WTC11 (cell line): ENCODE measurements at places on chromosomes 6 and 20.
A peak's percentile ranks its signal among the peaks of the same experiment; 100 is the strongest.

DNA sequence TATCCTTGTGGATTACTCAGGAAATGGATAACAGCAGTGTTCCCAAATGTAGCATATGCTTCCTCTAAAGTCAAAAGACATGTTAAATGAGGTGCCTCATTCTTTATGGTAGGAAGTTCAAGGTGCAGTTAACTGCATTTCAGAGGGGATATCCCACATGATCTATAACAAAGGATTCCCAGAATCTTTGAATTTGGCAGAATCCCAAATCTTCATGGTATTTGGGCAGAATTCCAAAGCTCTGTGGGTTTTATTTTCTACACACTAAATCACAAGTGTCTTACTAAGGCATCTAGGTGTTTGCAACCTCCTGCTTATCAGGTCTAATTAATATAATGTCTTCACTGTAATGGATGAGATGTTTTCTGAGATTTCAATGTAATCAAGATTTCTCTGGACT is 364.3 kb upstream of the MAN1A1 start:
- DNase-seq, result no peak

GRCh38 chr6:165110860-165111259 is 198.5 kb downstream of the C6orf118 start:
- no peak for DNase-seq

GRCh38 chr6:130369831-130370230 is 4.0 kb downstream of the TMEM200A start:
- DNase-seq, result no peak

DNA sequence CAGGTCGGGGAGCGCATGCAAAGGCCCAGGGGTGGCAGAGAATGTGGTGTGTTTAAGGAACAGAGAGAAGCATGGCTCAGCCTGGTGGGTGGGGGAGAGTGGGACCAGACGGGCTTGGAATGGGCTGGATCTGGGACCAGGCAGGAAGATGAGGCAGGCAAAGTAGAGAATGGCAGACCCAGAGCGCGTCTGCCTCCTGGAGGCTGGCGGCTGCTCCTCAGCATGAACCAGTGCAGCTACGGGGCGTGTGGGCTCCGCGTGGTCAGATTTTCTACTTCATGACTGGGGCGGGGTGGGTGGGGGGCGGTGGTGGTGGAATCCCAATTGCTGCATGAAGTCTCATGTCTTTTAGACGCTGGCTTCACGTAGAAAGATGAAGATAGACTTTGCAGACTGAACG is 135.6 kb downstream of the TFAP2C start:
- DNase-seq, result no peak

DNA sequence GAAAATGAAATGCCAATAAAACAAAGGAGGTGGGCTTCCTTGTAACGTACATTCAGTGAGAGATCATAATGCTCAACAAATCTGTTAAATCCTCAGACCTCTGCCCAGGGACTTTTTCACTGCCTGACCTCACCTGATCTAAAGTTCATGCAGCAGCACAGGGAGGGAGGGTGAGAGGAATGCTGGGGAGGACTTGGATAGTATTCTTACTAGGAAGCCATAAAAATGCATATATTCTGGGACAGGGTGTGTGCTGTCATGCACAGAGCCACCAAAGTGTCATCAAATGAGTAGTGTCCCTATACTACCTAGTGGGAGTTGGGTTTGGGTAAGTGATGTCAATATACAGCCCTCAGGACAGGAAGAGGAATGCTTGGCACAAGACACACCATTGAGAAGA is 32.6 kb downstream of the CLIC5 start:
- no peak for DNase-seq

GRCh38 chr20:9409981-9410380 is 104.4 kb upstream of the LAMP5 start:
- DNase-seq, result no peak

- no peak for DNase-seq
Observed at GRCh38 chr6:39411465-39411864, 89.0 kb upstream of the KCNK16 start.

DNA sequence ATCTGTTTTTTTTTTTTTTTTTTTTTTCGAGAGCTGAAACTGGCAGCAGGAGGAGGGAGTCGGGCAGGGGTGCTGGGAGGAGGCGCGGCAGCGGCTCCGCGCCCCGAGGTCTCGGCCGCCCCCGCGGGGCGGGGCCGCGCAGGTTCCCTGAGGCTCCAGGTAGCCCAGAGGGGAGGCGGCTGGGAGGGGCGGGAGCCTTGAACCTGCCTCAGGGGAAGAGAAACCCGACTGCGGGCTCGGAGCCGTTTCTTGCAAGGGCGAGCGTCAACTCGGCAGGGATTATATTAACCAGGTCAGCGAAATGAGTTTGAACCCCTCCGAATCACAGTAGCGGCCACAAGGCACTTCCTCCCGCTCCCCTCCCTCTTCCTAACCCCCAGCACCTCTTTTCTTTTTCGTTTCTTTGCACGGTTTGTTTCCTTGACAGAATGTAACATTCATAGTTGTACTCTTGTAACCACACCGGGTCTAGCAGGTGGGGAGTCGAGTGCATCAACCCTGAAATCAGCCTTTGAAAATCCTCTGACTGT is 2.0 kb downstream of the MYB start:
- DNase-seq, result peak; percentile 68

GRCh38 chr20:13858439-13858838 is 73.6 kb downstream of the NDUFAF5 start:
- DNase-seq, result no peak

- DNase-seq, result no peak
Observed at GRCh38 chr6:70180183-70180900, 122.5 kb downstream of the COL9A1 start.

DNA sequence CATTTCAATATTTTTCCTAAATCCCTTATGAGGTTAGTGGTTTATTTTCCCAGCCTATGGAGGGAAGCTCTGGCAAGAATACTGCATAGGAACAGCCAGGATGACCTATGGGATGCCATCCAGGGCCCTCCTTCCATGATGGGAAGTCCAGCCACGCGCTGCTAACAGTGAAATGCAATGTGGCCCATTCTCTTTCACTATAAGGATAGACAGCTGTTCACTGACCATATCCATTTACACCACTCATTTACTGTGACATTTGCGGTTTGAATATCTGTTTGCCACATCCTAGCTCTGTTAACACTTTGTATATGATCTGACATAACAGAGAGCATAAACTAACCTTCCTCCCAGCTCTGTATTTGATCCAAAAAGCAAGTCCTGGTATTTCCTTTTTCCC is 471.7 kb downstream of the CBLN4 start:
- DNase-seq, result no peak

DNA sequence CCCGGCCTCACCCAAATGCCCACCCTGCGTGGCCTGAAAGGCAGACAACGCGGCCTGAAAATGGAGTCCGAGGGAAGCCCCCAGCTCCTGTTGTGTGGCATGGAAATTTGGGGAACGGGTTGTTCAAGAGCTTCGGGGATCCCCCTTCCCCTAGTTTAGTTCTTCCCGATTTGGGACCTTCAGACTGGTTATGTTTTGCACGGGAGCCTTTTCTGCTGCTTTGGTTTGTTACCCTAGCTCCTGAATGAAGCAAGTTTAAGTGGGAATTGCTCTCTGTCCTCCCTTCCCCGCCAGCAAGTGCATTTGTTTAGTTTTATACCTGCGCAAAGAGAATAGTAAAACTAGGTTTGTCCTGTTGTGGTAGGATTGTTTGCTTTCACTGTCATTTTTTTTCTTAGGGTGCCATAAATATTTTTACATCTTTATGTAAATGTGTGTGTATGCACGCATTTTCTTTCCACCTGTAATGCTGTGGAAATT is 604 bp downstream of the SH3BGRL2 start:
- DNase-seq, result no peak

DNA sequence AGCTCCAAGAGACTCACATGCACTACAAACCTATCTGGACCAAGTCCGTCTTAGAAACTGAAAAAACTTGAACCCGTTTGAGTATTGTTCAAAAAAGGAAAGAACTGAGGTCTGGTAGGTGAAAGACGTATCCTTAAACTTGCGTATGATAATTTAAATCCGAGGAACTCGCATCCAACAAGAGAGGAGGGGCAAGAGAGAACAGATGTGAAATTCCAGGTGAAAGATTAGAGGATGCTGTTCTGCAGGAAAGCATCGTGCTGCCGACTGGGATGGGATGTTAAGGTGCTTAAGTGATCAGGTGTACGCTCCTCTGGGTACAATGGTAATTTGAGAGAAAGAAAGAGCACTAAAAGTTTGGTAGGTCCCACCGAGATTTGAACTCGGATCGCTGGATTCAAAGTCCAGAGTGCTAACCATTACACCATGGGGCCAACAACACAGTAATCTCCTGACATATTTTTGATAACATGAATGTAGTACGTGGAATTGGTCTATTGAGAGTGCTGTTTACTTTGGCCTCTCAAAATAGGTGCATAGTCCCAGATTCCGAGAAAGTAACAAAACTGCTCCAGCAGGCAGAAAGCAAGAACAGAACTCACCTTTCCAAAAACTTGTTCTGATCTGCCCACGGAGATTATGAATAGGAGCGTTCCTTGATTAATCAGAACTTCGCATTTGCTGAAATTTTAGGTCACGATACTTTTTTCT is 53.5 kb upstream of the BTN3A2 start:
- DNase-seq, result peak; percentile 56

DNA sequence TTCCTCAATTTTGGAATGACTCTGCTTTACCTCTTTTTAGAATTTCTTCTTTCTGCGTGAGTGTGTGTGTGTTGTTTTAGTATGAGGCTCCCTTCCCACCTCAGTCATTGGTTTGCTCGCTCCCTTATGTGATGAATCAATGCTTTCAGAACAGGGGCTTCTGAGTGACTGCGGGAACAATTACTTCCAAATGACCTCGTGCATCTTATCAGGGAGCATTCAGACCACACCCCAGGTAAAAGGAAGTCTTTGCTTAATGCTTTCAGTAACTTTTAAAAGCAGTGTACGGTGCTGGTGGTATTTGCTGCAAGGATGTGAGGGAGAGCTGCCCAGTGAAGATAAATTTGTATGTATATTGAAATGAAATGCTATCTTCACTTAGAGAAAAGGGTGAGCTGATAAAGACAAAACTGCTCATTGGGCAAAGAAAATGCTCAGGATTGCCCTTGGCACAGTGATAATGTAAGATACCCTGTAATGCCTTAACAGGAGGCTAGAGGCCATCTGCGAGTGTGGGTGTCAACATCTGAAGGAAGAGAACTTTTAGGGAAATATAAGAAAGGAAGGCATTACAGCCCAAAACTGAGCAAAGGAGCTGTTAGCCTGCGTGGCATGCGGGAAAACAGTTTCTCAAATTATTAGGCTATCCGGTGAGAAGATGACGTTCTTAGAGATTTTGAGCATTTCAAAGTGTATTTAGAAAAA is at the start of gene MLIP:
Gene MLIP, plus strand, starts transcription at position 103 of the 705 bp plus-strand sequence. Its CDS starts 37 bp downstream, at position 140.
- DNase-seq, result no peak

- no peak for DNase-seq
Observed at GRCh38 chr20:55677011-55677410, 328.3 kb downstream of the CBLN4 start.

DNA sequence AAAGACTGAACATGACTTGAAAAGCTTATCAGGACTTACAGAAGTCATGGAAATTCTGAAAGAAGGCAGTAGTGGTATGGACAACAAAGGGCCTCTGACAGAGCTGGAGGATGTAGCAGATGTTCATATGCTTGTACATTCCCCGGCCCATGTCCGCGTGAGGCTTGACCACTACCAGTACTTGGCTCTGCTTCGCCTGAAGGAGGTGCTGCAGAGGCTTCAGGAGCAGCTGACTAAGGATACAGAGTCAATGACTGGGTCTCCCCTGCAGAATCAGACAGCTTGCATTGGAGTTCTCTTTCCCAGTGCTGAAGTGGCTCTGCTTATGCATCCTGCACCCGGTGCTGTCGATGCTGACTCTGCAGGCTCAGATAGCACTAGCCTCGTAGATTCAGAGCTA is 29.2 kb downstream of the TAF11 start:
- DNase-seq, result no peak

DNA sequence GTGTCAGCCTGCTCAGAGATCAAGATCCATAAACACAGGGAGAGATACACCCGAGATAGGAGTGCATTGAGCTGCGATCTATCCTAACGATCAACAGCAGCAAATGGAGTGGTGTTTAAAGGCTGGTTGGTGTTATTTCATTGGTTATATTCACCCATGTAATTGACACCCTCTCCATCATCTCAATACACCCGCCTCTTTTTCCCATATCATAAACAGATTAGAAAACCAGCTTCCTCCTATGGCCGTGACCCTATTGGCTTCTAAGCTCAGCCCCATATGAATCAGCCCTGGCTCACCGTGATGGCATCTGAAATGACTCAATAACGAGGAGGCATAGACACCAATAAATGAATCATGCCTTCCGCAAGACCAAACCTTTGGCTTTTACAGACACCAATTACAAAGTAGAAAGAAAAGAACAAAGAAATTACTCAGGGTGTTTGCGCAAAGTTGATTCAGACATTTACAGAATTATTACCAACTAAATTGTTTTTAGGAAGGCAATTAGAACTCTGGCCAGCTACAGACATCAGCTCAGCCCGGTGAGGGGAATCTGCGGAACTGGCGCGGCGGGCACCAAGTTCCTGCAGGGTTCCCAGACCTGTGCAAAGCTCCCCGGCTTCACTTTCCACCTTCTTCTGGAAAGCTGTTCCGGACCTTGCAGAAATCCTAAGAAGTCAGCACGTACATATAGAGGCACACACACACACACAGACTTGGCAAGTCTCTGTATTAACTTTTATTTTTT is 11.5 kb downstream of the PMEPA1 start:
- no peak for DNase-seq

DNA sequence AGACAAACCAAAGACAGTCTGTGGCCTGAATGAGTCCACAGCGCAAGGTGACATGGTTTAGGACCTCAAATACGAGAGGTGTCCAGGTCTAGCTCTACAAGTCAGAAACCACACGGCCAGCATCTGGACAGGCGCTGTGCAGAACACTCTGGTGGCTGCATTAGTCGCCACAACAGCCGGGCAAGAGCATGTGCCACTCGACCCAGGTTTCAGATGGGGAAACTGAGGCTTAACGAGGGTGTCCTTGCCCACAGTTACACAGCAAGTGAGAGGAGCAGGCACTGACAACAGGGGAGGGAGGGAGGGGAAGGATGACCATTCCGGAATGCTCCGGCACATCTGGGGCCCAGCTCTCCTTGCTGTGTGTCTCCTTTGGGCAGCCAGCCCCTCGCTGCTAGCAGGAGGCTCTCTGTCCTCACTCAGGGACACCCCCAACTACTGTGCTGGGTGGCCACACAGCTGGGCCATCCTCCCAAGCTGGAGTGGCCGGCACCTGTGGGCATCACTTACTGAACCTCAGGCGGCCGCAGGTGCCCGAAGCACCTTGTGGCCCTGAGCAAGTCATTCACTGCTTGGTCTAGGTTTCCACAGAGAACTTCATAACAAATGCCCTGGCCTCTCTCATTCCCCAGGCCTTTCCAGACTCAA is 6.6 kb downstream of the DLL1 start:
- no peak for DNase-seq

DNA sequence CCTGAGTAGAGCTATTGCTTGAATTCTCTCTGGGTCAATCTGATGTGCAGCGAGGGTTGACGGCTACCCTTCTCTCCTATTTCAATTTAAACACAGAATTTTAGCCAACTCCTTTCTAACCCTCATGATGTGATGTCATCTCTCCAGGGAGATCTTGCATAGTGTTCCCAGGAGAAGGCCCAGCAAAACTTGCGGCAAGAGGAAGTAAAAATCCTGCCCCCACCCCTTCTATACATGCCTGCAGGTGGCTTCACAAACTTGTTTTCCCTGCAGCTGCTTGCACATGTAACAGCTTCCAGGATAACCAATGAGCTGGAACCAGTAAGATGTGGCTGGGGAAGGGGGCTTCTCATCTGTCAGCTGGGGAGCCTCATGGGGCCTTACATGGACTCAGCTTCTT is 169.3 kb upstream of the CDH4 start:
- no peak for DNase-seq
